ENCODE measurements at places on chromosomes 11 and 22.

GRCh38 chr11:117502015-117502778, 174.5 kb downstream of the CEP164 start:
- no peak for DNase-seq

DNA sequence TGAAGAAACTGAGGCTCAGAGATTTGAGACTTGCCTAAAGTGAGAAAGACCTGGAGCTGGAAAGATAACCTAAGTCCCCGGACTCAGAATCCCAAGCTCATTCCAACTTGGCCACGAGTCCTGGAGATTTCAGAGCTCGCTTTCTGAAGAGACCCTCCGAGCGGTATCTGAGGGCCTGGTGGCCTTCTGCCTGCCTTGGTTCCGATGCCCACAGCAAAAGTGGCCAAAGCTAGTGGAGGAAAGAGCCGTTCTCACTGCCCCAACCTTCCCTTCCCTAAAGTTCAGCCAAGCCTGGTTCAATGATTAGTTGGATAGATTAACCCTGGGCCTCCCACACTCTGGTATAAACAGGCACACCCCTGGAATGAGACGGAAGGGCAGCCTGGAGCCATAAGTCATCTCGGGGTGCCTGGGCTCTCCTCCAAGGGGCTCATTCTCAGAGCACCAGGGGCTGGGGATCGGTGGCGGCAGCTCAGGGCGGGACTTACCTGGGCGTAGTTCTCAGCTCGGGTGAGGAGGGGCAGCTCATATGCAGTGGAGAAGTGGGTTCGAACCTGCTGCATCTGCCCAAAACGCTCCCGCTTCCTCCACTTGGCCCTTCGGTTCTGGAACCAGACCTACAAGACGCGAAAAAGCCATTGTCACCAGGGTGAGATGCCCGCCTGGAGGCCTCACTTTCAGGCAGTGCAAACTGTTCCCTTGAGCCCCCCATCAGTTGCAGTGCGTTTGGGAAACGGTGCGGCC, 42.8 kb downstream of the ALX4 start:
- DNase-seq = no peak

DNA sequence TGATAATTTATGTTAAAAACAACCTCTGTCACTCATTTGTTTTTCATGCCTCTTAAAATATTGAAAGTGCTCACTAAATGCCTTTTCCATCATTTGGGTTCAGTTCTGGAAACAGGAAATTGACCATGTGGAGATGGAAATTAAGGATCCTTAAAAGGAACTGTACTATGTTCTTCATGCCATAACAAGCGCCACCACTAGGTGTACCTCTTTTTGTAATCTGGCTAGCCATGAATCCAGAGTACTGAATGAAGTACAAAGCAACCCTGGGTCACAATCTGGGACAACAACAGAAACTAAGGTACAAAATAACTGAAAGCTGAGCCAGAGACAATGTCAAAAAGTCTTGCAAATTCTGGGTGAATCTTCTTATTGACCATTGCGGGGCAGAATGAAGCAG, 559.1 kb downstream of the FAM181B start:
- DNase-seq = no peak

DNA sequence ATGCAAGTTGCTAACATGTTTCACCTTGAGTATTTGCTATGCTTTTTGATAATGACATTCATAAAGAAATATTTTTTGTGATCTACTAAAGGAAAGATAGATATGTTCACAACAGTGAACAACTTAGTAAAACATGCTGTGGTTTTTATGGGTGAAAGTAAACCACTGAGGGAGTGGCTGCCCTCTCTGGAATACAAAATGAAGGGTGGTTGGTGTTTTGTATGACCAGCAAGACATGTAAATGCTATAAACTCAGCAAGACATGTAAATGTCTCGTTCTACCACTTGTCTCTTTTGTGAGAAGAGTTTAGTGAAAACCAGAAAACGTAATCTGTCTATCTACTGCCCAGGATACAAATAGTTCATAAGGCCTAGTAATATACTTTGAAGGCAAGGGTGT, 7.6 kb upstream of the AMPD3 start:
- no peak for DNase-seq

DNA sequence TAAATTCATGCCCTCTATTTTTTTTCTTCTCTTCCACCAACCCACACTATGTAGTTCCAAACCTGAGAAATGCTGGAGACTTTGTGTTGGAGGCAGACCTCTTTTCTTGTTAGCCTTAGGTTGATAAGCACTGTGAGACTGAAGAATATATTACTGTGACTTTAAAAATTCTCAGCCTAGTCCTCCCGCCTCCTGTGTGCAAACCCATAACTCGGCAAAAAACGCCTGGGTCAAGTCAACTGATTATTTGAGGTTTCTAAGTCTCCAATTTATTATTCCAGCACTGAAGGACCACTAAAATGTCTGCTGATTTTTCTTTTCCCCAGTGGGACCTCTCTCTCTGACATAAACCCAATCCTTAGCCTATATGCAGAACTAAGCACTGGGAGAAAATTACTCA, 1946.0 kb upstream of the RAG2 start:
- DNase-seq = no peak

DNA sequence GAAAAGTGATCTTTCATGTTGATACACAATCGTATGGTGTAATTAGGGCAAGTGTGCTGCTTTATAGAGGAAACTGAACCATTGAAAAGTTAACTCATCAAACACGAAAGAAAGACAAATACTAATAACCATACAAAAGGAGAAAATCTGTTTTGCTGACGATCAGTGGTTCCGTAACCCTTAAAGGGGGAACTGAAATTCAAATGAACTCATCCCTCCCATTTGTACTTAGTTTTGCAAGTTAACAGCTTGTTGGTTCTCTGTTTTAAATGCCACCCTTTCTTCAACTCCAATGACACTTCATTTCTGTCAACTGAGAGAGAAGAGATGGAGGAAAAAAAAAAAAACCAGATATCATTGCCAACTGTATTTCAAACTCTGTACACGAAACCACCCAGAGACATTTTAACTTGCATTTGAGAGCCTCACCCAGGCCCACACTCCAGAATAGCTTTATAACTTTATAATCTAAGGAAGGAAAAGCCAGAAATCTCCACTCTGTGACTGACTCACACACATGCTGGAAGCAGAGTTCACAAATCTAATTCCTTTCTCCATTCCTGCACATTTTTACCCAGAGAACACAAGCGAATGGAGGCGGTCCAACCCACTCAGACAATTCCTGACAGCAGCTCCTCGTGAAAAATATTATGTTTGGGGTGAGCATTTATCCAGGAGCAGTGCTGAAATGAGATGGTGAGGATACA, 17.4 kb upstream of the CSNK2A3 start:
- DNase-seq = no peak

- DNase-seq = no peak
These were observed 90.8 kb upstream of the KCNQ1OT1 start for GRCh38 chr11:2790568-2790921.

GRCh38 chr11:6196396-6196795, 2.6 kb upstream of the OR52W1 start:
- no peak for DNase-seq

GRCh38 chr22:44686873-44687600, 15.0 kb upstream of the PRR5 start:
- no peak for DNase-seq

DNA sequence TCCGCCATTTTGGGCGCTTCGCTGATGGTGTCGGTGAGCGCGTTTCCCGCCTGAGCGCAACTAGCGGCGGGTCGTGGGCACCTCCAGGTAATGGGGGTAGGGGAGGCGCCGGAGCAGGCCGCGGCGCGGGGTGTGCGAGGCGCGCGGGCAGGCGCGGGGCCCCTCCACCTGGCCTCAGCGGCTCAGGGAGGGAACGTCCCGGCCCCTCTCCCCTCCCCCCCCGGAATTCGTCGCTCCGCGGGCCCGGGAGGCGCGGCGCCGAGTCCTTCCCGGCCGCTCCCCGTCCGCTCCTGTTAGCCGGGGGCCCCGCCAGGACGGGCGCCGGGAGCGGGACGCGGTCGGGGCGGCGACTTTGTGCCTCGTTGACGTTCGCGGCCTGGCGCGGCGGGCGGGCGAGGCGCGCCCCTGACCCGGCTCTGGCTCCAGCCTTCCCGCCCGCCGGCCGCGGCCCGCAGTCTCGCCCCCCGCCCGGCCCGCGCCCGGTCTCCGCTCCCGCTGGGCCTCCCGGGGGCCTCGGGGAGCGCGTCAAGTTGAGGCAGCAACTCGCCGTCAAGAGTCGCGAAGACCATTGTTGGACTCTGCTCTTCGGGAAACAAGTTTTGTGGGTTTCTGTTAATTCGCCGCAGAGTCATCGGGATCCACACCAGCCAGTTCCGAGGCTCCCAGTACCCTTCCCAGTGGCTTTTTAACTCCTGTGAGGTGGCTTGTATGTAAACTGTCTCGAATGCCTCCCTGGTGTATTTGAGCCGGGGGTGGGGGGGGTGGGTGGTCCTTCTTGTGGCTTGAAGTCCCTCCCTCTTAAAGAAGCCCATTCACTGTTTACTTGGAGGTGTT, at the start of gene PPP6R3:
Gene PPP6R3, plus strand, starts transcription at position 12 of the 834 bp plus-strand sequence. CDS start 76,913 bp downstream, outside the sequence.
- no peak for DNase-seq

GRCh38 chr11:62479631-62480201, 60.9 kb downstream of the SCGB1A1 start:
- no peak for DNase-seq

DNA sequence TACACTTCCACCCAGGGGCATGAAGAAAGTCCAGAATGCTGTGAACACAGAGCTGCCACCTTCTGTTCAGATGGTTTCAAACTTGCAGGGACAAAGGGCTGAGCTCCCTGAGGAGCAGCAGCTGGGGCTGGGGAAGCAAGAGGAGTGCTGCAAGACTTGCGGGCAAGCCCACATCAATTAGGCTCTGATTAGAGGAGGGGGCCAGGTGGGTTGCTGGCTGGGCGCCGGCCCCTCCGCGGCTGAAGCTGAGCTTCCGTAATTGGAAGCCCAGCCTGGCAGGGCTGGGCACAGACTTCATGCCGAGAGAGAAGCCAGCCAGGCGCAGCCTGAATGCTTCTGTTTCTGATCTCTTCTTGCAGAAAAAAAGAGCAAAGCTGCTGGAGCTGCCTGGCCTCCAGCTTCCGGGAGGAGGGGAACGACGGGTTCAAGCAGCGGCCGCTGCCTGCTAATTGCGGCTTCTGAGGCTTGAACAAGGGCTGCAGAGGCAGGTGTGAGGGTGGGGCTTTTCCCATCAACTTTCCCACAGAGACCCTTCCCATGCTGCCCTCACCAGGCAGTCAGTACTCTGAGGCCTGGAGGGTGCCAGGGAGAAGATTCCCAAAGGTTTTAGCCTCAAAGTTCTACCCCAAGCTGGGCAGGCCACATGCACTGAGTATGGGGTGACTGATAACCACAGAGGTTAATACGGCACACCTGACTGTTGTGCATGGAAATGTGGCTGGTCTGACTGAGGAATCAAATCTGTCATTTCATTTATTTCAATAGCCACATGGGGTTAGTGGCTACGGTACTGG, 91.1 kb upstream of the LMO1 start:
- no peak for DNase-seq

- no peak for DNase-seq
These were observed 798.0 kb downstream of the DLG2 start for GRCh38 chr11:84829162-84829561.

GRCh38 chr22:39592081-39593065, 21.8 kb downstream of the CACNA1I start:
- no peak for DNase-seq

DNA sequence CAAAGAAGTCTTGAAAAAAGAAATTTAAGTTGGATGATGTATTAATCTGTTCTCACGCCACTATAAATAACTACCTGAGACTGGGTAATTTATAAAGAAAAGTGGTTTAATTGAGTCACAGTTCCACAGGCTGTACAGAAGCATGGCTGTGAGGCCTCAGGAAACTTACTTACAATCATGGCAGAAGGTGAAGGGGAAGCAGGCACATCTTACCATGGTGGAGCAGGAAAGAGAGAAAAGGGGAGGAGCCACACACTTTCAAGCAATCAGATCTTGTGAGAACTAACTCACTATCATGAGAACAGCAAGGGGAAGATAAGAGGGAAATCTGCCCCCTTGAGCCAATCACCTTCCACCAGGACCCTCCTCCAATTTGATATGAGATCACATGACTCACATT, 65.7 kb upstream of the AMOTL1 start:
- DNase-seq = no peak

DNA sequence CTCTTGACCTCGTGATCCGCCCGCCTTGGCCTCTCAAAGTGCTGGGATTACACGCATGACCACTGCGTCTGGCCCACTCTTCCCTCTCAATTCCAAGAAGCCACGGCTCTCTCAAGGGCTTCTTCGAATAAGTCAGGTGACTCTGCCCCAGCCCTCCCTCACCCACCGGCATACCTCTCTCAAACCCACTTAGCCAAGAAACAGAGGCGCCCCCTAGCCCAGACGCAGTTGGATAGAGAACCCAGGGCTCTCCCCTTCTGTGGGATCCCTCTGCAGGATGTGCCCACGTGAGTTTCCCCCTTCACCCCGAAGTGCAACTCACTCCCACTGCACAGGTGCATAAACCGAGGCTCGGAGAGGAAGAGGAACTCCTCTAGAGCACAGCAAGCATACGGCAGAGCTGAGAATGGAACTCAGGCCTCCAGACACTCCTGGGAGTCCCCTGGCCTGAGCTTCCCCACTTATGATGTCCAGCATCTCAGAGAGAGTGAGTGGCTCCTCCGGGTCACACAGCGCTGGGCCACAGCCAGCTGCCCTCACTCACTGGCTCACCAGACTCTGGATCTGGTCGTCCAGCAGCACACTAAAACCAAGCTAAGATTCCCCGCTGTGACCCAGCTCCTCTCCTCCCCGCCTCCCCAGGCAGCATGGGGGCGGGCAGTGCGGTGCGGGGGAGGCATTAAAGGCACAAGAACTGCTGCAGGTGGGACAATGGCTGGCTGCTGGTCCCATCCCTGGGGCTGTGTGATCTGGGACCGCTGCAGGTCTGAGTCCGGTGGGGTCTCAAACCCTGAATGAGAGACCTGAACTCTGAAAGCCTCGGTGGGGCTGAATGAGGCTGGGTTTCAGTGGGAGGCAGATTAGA, 16.8 kb upstream of the RGL4 start:
- no peak for DNase-seq

GRCh38 chr11:9575260-9576240, 2.1 kb downstream of the WEE1 start:
- DNase-seq = no peak

DNA sequence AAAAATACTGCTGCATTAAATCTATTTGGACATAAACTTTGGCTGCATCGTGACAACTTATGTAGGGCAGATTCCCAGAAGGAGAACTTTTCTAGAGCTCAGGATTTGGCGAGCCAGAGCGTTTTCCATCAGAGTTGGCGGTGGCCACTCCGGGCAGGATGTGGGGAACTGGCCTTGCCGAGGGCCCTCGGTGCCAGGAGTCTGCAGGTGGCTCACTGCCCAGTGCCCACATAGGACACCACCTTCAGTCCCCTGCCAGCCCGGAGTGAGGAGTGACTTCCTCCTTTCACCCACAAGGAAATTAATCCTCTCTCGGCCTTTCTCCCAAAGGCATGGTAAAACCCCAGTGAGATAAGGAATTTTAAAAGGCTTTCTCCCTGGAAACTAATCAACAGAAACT, 1.6 kb upstream of the LGALS2 start:
- DNase-seq = no peak

DNA sequence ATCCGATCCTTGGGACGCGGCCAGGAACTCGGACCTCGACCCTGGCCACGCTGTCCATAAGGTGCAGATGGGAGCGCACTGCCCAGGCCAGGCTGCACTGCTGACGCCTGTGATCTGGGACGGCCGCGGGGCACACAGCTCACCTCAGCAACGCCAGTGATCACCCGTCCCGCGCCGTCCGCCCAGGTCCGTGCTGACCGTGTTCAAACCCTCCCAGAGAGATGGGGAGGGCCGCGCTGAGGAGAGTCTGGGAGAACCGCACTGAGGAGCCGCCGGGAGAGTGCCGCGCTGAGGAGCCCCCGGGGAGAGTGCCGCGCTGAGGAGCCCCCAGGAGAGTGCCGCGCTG, 636 bp downstream of the KCNQ1OT1 start:
- no peak for DNase-seq
